Suprapubic skin (tissue), 4 donors: ENCODE measurements at places on chromosomes 6 and 20.

- DNase-seq = no peak
These were observed 180.2 kb downstream of the PTPRT start for GRCh38 chr20:43009532-43009931.

DNA sequence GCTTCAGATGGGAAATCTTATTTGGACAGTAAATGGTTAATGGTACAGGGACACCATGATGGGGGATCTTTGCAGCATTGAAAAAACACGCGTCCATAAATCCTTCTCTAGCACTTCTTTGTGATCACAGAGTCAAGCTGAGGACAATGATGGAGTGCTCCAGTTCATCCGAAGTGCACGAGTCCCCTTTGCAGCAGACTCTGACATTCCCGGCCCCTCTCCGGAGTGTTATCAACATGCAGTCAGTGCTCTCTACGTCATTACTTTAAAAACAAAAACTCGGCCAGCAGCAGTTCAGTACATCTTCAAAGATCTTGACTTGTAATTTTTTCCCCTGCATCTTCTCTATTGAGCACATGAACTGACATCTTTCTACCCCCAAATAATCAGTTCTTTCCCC is 185.5 kb upstream of the AKAP12 start:
- no peak for DNase-seq

DNA sequence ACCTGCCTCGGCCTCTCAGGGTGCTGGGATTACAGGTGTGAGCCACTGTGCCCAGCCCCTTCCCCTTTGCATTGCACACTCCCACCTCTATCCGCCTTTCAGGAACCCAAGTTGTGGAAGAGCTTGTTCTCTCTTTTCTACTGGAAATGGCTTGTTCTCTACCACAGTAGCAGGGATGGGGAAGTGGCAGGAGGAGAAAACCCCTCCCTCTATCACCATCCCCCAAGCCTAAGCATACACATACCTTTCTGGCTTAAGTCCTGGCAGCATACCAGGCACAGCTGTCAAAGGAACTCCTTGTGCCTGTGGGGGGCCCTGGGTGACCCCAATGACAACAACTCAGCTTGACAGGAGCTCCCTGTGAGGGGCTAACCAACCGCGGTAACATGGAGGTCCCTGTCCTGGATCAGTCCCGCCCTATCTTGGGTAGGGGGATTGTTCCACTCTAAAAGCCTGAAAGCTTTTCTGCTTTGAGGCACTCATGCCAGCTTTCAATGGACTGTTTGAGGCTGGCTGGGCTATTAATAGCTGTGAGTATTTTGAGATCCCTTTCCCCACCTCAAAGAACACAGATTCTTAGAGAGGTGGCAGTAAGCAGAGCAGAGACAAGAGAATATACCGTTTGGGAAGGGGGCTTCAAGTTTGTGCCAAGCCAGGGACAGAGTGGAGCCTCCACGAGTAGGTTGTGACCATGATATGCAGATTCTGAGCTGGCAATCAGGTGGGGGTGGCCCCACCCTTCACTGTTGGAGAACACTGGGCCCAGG is 2.3 kb downstream of the KLHDC3 start:
- DNase-seq = no peak

GRCh38 chr6:87251225-87251624 is 71.2 kb upstream of the SMIM8 start:
- no peak for DNase-seq

- DNase-seq = no peak
These were observed 264.3 kb upstream of the PLN start for GRCh38 chr6:118283766-118284165.
